ENCODE measurements at places on chromosomes 7 and 10. TPM values are rescaled to one million over a fixed set of nuclear protein-coding genes. Genes with fewer than 3 reads are reported as not detected.

GRCh38 chr10:95414844-95415485, 124.2 kb upstream of the PDLIM1 start:
- DNase-seq = no peak

EIF5AL1 gene
- total RNA-seq = 0.35 TPM

DNA sequence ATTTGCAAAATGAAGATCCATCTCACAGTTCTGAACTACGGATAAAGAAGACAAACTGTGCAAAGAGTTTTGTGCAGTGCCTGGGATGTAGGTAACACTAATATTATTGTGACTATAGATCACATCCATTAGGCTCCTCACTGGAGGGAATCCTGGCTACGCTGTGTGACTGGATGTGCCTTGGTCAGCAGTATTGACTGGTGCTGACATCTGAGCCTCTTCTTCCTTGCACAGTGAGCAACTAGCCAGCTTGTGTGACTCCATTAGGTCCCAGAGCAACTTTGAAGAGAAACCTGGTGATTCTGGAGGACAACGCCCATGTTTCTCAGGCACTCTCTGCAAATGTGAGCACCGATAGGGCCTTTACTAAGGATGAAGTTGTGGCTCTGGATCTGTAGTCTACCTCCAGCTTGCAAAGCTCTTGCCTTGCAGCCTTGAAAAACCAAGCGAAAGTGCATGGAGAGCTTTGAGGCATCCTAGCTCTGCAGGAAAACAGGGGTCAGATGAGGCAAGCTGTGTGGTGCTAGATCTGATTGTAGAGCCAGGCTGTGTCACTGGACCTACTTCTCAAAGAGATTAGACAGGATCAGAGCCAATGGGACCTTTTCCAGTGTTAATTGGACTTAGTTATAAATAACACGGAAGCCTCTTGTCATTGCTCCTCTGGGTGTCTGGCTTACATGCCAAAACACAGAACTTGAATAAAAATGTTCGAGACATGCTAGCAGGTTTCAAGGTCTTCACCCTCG, 303.6 kb upstream of the LYZL1 start:
- DNase-seq = no peak

DNA sequence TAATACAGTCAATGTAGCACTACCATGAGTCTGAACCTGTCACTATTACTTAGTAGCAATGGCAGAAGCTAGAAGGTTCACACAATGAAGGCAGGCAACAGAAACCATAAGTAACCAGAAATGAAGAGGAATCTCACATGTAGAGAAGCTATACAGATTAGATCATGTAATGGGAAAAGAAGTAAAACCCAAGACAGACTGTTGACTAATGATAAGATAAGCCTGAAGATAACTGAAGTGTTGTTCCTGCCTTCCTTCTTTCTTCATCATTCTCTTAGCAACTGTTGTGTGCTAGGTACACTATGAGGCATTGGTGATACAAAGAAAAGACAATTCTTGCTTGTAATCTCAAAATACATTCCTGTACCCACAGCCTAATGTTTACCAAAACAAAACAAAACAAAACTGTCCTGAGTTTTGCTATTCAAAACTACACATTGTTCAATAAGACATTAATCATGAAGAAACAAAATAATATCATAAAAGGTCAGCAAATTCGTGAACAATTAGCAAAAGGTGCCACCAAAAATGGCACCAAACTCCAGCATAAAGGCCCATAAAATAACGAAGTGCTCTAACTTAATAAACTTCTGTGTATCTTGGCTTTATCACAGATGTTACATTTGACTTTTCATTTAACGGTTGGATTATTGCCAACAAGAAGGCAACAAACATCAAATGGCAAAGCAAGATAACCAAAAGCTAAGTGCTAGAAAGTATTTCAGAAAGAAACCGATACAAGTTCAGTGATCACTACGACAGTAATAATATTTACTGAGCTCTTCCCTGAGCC, 27.1 kb downstream of the ZNF800 start:
- no peak for DNase-seq

Measured in H9 (cell line).